Suppressor macrophage (primary cell): ENCODE measurements at places on chromosomes 4 and X.
A peak's percentile ranks its signal among the peaks of the same experiment; 100 is the strongest.

DNA sequence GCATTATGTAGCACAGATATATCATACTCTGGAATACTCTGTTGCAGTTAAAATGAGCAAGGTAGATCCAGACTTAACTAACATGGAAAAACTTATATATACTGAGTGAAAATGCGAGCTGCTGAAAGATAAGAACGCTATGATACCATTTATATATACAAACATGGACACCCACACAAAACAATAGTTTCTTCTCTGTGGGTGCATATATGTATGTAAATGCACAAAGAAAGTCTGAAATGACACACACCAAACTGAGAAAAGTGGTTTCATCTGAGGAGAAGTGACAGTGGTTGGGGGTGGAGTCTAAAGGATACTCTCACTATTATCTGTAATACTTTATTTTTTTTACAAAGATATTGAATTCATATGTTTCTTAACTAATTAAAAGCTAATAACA lies 12.2 kb upstream of the FGF2 start:
- no peak for DNase-seq

GRCh38 chr4:184251670-184251980 lies 34.0 kb upstream of the ENPP6 start:
- peak; percentile 21 for DNase-seq

DNA sequence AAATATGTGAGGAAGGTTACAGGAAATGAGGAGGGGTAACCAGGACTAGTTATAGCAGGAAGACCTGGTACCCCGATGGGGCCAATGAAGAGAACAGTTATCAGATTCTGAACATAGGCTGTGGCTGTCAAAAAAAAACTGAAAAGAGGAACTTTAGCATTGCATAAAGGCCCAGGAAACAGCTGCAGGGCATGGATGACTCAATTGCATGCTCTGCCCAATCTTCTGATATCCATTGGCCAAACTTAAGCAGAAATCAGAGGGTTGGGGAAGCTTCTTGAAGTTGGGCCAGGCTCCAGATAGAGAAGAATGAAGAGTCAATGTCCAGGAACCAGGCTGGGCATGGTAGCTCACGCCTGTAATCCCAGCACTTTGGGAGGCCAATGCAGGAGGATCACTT lies 1222.4 kb upstream of the PRKX start:
- peak; percentile 71 for DNase-seq

- no peak for DNase-seq
Observed at GRCh38 chr4:4919927-4920326, 60.5 kb downstream of the MSX1 start.
